ENCODE measurements at places on chromosomes 2 and 18.

- no peak for DNase-seq
Measured at GRCh38 chr2:101790416-101790815, 92.9 kb downstream of the MAP4K4 start.

DNA sequence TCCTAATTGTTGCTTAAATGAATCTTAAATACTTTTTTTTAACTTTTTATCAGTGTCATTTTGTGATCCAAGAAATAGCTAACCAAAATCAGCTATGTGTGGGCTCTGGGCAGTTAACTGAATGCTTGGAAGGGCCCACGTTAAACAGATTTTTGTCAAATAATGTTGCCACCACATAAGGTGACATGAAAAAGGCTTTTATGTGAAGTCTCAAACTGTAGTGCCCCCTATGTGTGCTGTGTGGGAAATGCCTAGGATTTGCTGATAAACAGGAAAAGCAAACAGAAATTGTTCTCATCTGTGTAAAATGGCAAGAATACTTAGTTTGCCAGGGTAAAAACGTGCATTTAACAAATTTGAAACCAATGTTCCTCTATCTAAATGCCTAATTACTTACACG is 242.2 kb downstream of the ZNF516 start:
- no peak for DNase-seq

DNA sequence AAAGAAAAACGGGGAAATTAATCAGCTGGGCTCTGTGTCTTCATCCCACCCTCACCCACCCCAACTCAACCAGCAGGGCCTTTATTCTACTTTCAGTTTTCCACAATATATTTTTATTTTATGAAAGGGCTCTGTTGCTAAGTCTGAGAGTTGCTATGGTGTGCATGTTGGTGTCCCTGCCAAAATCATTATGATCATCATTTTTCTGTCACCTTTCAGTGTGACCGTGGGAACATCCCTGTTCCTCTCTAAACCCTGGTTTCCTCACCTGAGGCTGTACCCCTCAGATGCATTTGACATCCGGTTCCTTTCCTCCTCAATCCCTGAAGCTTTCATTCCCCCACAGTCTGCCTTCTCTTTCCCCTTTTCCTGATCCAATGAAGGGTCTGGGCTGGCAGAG is 180.5 kb downstream of the ZFP36L2 start:
- no peak for DNase-seq

- peak; percentile 90 for DNase-seq
Measured at GRCh38 chr2:24490181-24490689, 819 bp upstream of the NCOA1 start.

DNA sequence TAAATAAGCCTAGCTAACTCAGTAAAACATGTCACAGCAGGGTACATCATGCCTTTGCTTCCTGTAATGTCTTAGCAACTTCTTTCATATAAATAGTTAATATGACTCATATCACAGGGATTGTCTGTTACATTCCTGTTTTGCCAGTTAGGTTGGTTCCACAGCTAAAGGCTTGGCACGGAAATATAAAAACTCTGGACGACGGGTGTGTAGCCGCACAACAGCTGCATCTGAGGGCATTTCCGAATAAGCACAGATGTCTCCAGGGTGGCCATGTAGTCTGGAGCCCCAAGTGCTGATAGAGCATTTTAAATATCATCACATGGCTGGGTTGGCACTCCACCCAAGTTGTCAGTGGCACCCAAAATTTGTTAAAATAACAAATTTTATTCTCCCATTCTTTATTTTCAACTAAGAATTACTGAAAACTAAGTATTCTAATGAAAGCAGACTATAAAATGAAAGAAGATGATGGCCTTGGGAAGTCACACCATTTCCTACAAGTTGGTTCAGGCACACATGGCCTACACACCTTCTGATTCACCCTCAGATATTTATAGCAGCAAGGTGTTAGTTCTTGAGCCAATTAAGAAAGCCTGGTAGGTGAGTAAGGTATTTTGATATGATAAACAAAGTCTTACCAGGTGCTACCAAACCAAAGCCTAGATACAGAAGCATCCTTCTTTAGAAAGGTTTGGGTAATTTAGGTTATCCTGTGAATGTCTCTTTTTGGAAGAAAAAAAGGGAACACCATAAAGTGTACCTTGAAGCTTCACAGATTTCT is 61.8 kb upstream of the STK17B start:
- DNase-seq = peak; percentile 89

DNA sequence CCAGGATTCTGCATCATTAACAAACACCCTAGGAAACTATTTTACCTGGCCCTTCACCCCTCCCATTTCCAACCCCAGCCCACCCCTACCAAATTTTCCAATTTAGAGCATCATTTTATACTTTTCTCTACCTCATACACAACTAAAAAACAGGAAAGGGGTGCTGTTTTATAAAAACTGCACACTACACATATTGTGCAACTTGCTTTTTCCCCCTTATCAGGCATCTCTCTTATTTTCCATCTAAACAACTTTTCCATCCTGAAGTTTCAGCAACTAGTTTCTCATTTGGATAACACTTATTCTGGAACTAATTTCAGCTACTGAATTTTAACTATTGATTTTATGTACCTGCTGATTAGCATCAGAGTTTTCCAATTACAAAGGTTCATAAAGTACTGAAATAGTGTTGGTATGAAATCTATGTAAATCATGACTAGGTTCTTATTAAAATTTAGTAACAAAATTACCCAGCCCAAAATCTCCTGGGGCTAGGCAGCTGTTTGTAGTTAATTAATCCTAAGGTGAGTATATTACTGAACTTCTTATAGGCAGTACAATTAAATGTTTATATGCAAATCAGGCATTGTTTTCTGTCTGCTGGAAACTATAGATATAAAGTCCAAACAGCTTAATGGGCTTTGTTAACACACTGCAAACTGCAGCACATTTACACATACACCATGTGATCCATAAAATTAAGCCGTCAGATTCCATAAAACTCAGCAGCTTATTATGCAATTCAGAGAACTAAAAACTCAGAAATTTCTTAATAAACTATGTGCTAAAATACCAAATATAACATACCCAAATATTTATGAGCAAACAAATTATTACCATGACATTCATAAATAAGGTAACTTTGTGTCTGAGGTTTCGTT is 7.9 kb downstream of the SF3B1 start:
- DNase-seq = no peak

DNA sequence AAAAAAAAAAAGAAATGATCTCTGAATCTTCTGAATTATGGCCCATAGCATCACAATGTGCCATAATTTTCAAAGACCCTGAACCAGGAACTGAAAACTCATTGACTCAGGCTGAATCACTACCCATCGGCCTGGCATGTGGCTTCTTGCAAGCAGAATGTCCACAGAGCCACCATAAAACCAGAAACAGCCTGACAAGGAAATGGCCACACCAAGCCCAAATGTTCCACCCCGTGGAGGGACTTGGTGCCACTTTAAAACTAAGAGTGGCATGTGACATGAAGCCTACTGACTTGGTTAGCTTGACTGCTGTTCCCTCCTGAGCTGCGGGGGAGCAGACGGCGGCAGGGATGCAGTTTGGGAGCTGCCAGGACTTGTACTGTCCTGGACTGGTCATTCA is 71.2 kb upstream of the RBM44 start:
- DNase-seq = peak; percentile 41

DNA sequence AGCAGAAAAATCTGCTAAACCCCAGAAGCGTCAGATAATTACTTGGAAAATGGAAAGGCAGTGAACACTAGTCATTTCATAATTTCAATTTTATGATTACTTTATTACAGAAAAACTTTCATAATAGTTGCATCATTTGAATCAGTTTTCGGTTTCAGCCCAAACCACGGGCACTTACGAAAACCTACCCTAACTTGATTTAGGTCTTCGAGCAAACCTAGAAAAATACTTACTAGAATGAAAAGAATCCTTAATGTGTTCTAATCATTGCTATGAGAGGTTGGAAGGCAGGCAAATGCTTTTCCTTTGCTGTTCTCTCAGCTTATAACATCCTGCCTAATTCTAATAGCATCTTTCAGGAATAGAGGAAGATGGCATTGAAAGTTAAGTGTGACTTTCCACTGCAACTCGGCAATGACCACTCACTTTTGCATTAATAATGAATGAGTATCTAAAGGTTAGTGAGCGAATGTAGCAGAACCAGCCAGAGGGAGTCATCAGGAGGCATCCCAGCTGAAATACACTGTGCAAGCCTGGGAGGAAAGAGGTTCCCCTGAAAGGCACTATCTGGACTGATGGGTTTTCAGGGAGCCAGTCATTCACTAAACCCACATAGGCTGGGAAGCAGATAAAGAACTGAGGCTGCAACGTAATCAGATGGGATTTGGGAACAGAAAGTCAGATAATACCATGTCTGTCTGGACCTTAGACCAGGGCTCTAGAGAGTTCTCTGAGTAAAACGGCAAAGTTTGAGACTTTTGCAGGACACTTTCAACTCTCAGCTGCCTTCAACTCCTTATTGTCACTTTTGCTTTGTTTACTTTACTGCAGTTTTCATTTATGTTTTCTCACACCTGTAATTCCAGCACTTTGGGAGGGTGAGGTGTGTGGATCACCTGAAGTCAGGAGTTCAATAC is 520.8 kb downstream of the RNF144A start:
- no peak for DNase-seq

DNA sequence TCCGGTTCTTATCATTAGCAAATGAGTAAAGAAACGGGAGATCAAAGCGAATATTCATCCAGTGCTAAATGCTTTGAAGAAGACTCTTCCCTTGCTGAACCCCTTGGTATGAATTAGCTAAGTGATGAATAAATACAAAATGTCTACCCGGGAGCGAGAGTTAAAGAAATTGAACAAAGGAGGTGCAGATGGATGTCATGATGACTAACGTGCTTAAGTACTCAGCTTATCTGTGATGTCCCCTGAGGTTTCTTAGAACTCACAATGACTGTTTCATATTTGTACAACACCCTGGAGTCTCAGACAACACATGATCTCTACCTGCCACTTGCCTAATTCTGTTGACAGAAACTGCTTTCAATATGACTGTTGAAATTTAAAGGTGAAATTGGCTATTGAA is 148.5 kb downstream of the TMEM200C start:
- no peak for DNase-seq

GRCh38 chr2:199929262-199929661 is 18.2 kb downstream of the C2orf69 start:
- no peak for DNase-seq

GRCh38 chr2:133849341-133849740 is 281.1 kb upstream of the NCKAP5 start:
- DNase-seq = no peak

DNA sequence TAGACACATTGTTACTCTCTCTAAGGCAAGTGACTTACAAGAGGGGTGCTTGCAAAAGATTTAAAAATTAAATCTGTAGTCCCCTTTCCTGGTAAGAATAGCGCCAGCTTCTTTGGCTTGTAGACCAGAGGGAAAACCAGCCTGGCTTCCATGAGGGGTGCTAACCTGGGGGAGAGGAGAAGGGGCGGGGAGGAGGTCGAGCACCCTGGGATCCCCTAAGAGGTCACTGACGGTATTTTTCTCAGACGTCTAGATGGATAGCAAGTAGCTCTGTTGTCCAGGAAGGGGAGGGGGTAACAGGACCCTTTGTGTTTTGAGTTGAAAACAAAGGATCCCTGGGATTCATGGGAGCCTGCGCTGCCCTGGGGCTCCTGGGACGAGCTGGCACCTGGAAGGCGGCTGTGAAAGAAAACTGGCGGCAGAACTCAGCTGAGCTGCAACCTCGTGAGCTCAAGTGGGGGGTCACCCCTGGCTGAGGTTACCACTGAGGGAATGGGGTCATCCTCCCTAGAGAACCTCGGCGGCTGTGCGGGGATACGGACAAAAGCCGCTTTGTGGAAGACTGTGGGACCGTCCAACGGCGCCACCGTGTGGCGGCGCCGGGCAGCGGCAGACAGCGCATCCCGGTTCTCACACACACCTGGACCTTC is 37.8 kb upstream of the MRPL19 start:
- peak; percentile 84 for DNase-seq

- DNase-seq = no peak
Measured at GRCh38 chr18:44819944-44820510, 139.3 kb downstream of the SETBP1 start.

DNA sequence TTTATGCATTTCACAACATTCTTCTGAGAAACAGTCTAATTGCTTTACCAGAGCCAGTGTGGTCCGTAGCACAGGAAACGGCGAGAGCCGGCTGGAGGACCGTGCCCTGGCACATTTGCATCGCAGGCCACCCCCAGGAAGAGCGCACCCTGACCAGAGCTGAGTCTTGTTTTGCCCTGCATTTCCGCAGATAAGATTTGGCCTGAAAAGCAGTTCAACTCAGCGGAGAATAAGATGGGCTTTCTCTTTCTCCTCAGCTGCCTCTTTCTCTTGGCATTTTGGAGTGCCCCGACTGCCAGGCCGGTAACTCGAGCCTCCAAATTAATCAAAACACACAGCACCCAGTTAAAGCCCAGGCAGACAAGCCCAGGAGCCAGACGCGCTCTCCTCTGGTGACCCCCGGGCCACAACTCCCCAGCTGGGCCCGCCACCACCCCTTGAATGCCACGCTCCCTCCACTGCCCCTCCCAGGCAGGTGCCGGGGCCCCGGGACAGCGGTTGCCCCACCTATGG is 464 bp downstream of the COL4A4 start:
- no peak for DNase-seq

DNA sequence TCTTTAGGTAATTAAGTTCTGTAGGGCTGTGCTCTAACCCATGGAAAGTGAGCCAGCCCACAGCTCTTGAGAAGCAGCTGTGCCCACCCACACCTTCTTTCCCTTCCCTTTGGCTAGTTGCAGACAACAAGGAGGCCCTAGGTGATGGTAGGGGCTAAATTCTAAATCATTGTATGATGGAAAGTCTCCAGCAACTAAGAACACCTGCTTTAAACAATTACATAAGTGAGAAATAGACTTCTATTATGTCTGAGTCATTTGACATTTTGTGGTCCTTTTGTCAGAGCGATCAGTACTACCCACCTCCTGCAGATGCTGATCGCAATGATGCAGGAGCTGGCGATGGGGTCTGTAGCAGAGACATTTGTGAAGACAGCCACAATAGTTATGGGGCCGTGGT is 79.6 kb downstream of the TEX51 start:
- DNase-seq = no peak

DNA sequence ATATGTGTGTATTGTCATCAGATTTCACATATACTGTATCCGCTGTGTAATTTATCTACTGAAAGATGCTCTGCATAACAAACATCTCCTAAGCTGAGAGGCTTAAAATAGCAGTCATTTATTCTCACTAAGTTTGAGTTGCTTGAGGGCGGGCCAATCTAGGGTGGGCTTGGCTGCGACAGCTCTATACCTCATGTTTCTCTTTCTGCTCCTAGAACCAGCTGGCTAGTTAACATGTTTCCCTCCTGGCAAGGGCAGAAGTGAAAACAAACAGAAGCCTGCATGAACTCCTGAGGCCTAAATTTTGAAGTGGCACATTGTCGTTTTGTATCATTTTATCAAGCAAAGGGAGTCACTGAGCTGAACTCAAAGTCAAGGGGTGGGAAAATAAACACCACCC is 585.0 kb upstream of the VRK2 start:
- no peak for DNase-seq

GRCh38 chr2:8644605-8645175 is 37.2 kb upstream of the ID2 start:
- DNase-seq = no peak

- no peak for DNase-seq
Measured at GRCh38 chr2:164052006-164052405, 316.2 kb upstream of the FIGN start.

- DNase-seq = peak; percentile 38
Measured at GRCh38 chr18:23226930-23227725, 91.8 kb downstream of the CABLES1 start.

- DNase-seq = no peak
Measured at GRCh38 chr2:200446612-200447011, 63.3 kb downstream of the KCTD18 start.
